ENCODE measurements at places on chromosomes 5 and 9.
A peak's percentile ranks its signal among the peaks of the same experiment; 100 is the strongest.

GRCh38 chr5:103498211-103498610, 64.4 kb downstream of the NUDT12 start:
- no peak for DNase-seq

DNA sequence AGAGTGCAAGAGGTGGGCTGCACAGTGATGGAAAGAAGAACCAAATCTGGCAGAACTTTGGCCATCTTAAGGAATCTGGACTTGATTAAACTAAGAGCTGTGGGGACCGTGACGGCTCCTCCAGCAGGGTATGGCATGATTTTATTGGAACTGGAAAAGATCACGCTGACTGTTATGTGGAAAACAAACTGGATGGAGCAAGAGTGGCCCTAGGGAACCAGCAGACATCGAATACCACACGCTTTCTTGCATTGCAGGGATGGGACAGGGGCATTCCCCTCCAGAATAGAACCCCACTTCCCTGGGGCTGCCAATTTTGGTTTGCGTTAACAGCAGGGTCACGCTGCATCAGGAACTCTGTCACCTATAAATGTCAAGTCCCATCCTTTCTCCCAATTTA, 38.8 kb downstream of the INSYN2B start:
- peak; percentile 10 for DNase-seq

GRCh38 chr5:57891443-57891842, 408.8 kb upstream of the ACTBL2 start:
- DNase-seq = no peak

DNA sequence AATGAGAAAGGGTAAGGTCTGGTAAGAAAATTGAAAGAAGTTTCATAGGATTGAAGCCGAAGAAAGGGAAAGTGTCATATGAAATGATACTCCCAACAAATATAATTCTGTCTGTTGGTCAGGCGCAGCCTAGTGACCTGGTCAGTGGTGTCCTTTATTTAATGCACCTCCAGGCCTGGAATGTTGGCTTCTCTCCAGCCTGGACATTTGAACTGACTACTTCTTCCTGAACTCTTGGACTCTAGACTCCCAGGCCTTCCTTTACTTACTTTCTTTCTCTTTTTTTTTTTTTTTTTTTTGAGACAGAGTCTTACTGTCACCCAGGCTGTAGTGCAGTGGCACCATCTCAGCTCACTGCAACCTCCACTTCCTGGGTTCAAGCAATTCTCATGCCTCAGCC, 1381.5 kb upstream of the WWC1 start:
- DNase-seq = no peak

- DNase-seq = no peak
Observed at GRCh38 chr9:77765781-77766259, 117.7 kb upstream of the GNA14 start.

DNA sequence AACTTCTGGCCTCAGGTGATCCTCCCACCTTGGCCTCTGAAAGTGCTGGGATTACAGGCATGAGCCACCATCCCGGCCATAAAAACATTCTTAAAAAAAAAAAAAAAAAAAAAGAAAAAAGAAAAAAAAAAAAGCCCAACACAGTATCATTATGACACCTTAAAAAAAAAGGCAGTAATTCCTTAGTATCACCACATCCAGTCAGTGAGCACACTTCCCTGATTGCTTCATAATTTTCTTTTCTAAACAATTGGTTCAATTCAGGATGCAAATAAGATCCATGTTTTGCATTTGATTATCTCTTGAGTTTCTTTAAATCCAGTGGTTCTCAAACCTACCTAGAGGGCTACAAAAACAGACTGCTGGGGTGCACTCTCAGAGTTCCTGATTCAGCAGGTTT, 182.5 kb downstream of the CDK5RAP2 start:
- DNase-seq = peak; percentile 39

DNA sequence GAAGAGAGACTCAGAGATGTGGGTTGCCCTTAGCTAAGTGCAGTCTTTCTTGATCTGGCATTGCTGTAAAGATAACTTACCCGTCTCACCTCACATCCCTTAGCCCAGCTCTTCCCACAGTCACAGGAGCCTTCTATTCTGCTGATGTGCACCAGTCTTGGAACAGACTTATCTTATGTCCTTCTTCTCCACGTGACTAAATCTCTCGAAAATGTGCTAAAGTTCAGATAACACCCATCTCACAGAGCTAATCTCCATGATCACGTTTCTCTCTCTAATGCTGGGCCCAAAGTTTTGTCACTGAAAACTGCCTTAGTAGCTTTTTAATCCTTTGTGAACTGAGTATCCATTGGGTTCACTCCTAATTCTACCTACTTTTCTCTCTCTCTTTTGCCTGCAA, 16.7 kb downstream of the SLC36A1 start:
- DNase-seq = no peak

- peak; percentile 84 for DNase-seq
Observed at GRCh38 chr9:78035383-78035993, 3.9 kb upstream of the GNAQ start.

- no peak for DNase-seq
Observed at GRCh38 chr9:123002754-123003153, 30.7 kb upstream of the GPR21 start.

DNA sequence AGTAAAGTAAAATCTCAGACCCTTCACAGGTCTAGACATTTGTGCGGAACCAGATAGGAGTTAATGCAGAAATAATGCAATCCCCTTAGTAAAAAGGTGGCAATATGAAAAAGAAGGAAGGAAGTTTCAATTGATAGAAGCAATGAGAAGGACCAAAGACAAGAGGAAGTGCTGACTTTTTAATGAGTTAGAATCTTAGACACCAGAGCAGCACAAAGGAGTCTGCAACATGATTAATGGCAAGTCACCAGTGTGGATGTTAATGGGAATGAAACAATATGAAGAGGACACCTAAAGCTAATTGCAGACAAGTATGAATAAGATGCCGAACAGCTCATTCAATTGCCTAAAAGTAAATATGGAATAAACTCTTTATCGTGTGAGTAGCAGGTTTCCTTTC, 50.9 kb downstream of the MEGF9 start:
- no peak for DNase-seq

- DNase-seq = peak; percentile 16
Observed at GRCh38 chr5:177997319-177997670, 1.3 kb upstream of the PROP1 start.

DNA sequence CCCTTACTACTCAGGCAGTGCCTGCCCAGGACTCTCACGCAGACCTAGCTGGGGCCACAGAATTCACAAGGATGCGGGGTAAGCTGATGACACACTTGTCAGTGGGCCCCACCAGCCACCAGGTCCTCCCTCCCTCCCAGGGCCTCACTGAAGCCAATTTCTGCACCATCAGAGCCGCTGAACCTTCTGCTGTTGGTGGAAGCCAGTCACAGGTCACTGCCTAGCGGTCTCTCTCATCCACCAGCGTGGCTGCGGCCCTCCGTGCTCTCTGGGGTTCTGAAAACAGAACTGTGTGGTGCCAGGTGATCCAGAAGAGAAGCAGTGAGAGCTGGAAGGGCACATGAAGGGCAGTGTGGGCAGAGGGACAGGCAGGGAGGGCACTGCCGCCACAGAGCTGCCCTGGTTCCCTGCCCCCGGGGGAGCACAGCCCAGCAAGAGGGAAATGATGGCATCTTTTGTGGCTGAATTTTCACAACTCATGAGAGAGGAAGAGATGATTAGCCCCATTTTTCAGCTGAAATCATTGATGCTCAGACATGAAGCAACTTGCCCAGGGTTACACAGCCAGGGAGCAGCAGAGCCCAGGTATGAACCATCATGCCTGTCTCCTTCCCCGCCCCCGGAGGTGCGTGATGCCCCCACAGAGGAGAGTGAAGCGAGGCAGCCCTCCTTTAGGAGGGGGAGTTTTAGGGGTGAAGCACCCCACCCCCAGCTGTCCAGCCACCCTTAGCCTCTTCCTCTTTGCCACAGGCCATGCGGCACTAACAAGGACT, 41.4 kb upstream of the CPLX2 start:
- no peak for DNase-seq

GRCh38 chr5:179417016-179417415, 71.8 kb upstream of the ADAMTS2 start:
- DNase-seq = no peak

DNA sequence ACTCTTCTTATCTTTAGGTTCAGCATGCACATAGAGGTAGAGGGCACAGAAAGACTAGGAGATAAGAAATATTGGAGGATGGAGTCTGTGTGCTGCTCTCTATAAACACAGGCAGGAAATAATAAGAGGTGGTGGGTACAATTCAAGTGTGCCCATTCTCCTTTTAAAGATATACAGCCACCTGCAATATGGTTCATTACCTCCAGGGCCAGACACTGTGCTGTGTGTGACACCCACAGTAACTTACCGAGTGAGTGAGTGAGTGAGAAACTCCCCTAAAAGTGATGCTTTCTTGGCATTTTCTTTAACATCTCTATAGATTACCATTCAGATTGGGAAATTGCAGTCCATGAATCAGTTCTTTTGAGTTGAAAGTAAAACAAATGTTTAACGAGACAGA, 311.8 kb upstream of the KCNN2 start:
- no peak for DNase-seq

- DNase-seq = no peak
Observed at GRCh38 chr9:83701286-83701685, 6.5 kb downstream of the UBQLN1 start.

- no peak for DNase-seq
Observed at GRCh38 chr5:179840321-179840720, 18.3 kb downstream of the MRNIP start.

GRCh38 chr5:74579215-74579614, 61.3 kb downstream of the ENC1 start:
- no peak for DNase-seq

GRCh38 chr5:143920772-143921171, 108.8 kb downstream of the HMHB1 start:
- DNase-seq = peak; percentile 91

GRCh38 chr9:98208635-98209034, 16.2 kb upstream of the CORO2A start:
- no peak for DNase-seq

DNA sequence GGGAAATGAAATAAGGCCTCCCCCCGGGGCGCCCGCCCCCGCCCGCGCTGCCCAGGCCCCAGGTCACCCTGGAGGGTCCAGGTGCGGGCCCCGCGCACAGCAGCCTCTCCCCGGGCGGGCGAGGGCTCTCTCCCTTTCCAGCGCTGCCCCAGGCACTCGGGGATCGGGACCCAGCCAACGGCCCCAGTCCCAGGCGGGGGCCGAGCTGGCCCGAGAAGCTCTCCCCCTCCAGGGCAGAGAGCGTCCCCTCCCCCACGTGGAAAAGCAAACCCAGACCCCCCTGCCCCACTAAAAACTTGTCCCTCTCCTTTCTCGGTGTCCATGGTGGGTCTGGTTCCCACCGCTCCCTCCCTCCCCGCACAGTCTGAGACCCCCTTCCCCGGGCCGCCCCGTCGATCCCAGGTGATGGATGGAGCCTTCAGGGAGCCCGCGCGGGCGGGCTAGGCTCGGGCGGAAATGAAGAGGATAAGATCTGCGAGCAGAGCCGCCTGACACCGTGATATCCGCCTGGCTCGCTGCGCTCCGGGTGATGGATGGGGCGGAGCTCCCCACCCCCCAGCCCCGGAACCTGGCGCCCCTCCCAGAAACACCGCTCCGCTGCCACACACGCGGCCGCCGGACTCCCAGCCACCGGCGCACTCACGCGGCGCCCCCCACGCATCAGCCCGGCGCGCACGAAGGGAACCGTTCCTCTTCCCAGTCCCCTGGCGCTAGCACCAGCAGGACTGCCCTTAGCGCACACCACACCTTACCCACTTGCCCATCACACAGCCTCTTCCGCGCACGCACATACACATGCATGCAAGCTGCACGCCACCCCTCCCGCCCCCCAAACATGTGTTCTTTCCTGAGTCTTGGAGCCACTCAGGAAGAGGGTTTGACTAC, 81.7 kb upstream of the ZBTB43 start:
- DNase-seq = no peak

DNA sequence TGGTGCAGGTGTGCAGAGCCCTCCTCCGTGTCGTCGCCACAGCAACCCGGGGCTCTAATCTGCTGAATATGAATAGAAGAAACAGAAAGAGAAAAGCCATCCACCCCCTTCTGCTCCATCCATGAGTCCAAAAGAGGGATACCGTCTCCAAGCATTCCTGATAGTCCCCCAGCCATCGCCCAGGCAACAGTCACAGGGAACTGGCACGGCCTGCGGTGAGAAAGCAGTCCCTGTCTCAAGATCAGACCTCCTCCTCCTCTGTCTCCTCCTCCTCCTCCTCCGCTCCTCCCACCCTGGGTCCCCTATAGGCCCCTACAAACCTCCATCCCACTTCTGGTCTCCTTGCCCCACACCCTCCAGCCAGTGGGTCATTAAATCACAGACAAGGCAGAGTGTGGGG, 308.1 kb upstream of the MPDZ start:
- no peak for DNase-seq

DNA sequence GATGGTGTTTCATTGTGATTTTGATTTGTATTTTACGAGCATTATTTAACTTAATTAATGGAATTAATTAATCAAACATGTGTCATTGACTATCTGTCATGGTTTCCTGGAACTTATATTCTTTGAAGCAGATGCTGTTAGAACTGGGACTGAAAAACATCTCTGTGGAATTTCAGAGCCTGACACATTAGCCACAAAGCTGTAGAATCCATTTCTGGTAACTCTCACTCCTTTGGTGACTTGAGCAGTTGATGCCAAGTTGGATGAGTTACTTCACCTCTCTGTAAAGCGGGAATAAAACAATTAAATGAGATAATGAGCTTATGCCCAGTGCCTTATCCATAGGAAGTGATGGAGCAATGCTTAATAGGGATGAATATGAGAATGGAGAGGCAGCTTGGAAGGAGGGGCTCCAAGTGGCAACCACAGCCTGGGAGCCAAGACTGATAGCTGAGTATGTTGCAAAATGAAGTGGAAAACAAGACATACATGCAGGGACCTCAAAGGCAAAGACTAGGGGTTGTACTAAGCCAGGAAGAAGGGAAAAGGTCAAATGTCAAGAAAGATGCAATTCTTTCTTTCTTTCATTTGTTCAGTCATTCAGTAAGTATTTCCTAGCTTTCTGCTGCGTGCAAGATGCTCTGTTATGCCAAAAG, 23.1 kb upstream of the ADRA1B start:
- no peak for DNase-seq

GRCh38 chr9:36928670-36929349, 105.3 kb downstream of the PAX5 start:
- DNase-seq = peak; percentile 78

DNA sequence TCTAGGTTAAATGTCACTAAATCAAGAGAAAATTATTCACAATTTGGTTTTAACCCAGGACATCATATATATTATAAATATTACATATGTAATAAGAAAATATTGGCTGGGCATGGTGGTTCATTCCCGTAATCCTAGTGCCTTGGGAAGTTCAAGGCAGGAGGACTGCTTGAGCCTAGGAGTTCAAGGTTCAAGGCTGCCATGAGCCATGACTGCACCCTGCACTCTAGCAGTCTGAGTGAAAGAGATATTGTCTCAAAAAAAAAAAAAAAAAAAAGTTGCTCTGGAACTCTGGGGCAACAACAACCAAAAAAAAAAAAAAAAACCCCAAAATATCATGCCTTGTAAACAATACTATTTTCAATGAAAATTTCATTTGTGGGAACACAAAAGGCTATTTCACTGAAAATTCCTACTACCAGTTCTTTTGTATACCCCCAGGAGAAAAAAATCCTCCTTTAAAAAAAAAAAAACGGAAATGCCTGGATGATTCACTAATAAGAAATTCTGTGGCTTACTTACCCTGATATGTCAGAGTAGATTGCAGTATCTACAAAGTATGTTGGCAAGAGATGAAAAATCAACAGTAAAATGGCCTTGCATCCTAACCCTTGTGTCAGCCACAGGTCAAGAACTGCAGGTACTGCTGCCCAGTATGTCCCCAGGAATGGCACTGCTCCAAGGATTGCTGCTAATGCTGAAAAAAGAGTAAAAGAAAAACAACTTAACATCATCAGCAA, 22.6 kb upstream of the CTNNAL1 start:
- DNase-seq = peak; percentile 73

- DNase-seq = no peak
Observed at GRCh38 chr9:2298217-2298616, 283.1 kb downstream of the SMARCA2 start.
